GM04504 (cell line): ENCODE measurements at places on chromosomes 7 and 10.
A peak's percentile ranks its signal among the peaks of the same experiment; 100 is the strongest.

GRCh38 chr10:14219411-14219810 lies 111.3 kb downstream of the FRMD4A start:
- no peak for DNase-seq

DNA sequence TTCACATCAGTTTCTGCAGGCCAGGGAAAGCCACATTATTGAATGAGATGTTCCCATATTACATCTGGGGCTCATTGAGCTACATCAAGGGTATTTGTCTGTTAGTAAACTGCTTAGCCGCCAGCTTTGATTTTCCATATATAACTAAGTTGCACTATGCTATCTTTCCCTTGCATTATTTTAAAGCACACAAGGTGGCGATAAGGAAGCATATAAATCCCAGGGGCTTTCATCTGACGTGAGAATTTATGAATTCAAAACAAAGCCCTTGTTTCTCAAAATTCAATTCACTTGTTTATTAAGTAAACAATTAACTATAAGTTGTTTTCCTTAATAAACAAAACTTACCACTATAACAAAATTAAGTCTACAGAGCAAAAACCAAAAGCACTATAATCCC lies 334.1 kb upstream of the TPK1 start:
- no peak for DNase-seq

DNA sequence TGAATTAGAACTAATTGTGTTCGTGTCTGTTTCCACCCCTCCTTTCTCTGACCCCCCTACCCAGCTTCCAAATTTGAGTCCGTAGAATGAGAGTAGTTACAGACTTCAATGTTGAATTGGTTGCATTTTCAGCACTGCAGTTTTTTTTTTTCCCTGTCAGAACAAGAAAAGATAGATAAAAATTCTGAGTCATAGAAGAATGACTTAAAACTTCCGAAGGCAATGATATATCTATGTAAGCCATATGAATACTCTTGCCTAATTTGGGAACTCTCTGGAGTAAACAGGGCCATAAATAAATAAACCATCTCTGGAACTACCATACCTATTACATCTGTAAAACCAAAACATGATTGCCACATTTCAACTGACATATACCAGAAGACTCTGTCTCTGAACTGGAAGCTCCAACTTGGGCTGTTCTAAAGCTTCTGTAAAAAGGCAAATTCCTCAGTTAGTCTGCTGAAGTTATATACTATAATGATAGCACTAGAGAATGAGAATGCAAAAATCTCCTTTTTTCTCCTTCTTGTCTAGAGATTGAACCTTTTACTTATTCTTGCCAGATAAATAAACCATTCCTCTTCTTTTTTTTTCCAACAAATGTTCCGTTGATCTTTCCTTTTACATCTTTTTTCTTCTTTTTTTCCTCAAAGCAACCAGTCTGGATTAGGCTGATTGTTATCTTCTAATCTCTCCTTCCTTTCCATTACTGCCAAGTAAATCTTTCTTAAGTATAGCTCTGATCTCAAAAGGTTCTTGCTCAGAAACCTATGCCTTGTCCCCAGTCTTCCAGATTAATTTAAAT lies 23.5 kb downstream of the VCL start:
- DNase-seq, result peak; percentile 54

DNA sequence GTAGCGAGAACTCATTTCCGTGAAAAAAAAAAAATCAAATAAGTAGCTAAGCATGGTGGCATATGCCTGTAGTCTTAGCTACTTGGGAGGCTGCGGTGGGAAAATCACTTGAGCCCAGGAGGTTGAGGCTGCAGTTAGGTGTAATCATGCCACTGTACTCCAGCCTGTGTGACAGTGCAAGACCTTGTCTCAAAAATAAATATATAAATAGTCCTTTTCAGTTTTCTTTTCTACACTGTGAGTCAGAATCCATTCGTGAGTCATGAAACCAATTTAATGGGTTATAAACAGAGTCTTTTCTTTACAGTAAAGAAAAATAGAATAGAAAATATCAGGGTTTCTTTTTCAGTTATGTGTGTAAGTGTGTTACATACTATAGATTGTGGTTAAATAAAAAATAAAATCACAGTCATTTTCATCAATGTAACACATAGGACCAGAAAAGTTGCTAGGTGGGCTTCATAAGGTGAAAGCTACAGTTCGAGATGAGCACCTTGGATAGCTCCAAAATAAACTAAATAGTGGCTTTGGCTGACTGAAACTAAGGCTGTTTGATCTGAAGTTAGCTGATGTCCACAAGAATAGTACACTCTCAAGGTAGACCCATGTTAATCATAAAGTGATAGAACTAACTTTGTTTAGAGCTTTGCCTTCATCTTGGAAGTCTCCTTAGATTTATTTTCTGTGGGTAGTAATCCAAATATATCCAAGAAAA lies 781.1 kb downstream of the GATA3 start:
- DNase-seq, result no peak

- DNase-seq, result no peak
Observed at GRCh38 chr7:44081266-44081748, 1.0 kb downstream of the POLM start.

GRCh38 chr10:121526135-121526790 lies 72.0 kb downstream of the FGFR2 start:
- DNase-seq, result no peak

GRCh38 chr10:97483506-97483905 lies 14.7 kb downstream of the MMS19 start:
- DNase-seq, result no peak

GRCh38 chr10:84269162-84269561 lies 24.3 kb downstream of the RGR start:
- DNase-seq, result no peak

GRCh38 chr7:49639068-49639593 lies 134.3 kb upstream of the VWC2 start:
- DNase-seq, result no peak

- no peak for DNase-seq
Observed at GRCh38 chr10:78540355-78541076, 506.9 kb downstream of the RPS24 start.

DNA sequence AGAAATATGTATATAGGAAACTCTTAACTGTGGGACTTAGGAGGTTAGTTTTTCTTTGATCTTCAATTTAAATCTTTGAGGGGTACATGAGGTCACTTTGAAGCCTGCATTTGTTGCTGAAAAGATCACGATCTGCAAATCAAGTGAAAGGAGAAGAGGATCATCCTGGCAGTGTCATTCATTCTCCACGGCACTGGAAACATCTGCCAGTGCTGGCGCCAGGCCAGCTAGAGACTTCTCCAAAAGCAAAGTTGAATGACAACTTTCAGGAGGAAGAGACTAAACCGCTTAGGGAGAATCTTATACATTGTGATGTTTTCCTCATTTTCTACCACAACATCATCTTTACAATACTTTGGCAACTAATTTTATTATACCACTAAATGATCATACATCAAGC lies 42.5 kb downstream of the MRC1 start:
- DNase-seq, result no peak

- no peak for DNase-seq
Observed at GRCh38 chr10:115939101-115939854, 333.7 kb downstream of the GFRA1 start.

GRCh38 chr7:151114151-151115090 lies 28.1 kb downstream of the AGAP3 start:
- no peak for DNase-seq

DNA sequence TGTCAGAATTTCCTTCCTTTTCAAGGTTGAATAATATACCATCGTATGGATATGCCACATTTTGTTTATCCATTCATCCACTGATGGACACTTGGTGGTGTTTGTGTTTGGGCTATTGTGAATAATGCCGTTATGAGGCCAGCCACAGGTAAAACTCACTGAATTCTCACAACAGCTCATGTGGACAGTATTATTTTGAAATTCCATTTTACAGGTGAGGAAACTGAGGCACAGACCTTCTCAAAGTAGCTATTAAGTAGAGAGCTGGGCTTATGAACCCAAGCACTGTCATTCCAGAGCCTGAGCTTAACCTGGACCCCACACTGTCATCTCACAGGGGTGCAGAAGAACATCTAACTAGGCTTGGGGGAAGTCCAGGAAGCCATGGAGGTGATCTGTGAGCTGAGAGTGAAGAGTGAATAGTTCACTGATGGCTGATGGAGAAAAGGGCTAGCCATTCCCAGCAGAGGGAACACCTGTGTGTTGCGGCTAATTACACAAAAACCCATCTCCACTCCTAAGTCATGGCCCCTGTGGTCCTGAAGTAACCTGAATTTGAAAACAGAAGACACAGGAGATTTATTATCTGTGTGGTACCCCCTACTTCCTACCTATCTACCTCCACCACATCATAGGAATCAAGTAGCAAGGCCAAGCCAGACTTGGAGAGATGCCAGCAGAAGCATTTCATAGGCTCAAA lies 8.7 kb downstream of the INMT start:
- no peak for DNase-seq

DNA sequence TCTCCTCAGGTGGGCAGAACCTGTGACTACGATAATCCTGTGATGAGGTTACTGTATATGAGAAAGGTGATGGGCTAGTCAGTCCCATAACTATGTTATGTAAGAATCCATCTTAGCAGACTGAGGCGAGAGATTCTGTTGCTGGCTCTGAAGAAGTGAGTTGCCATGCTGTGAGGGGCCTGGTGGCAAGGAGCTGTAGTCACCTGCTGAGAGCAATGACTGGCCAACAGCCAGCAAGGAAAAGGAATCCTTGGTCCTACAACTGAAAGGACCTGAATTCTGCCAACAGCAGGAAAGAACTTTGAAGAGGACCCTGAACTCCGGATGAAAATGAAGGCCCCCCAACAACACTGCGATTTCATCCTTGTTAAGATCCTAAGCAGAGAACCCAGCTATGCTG lies 31.0 kb upstream of the DNAJB12 start:
- no peak for DNase-seq

DNA sequence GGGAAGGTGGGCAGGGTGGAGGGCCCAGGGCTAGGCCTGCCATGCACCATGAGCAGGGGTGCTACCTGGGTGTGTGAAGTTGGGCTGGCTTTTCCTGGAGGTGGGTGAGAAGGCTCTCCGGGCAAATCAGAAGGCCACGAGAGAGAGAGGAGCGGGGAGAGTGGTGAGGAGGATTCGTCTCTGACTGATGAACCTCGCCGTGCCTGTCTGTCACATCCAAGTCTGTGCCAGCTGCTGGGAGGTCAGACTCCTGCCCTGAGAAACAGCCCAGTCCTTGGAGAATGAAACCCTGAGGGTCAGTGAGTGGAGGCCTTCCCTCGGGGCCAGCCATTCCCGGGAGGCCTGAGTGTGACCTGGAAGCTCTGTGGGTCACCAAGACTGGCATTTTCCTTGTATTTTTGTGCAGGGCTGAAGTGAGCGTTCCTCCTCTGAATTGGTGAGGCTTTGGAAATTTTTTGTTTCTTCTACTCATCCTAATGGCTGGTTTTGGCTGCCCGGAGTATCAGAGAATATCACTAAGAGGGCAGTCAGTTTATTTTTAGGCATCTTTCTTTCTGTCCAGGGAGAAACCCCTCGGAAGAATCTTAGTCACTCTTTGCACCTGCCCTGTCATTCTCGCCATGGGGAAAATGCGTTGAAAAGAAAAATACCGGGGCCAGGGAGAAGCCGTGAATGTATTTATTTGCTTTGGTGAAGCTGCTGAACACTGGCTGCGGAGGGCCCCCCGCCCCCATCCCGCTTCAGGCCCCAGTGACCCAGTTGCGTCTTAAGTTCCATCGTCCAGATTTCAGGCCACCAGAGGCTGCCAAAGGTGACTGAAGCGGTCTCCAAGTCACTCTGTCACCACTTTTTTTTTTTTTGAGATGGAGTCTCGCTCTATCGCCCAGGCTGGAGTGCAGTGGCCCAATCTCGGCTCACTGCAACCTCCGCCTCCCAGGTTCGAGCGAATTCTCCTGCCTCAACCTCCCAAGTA lies 6.5 kb upstream of the AP5Z1 start:
- no peak for DNase-seq

DNA sequence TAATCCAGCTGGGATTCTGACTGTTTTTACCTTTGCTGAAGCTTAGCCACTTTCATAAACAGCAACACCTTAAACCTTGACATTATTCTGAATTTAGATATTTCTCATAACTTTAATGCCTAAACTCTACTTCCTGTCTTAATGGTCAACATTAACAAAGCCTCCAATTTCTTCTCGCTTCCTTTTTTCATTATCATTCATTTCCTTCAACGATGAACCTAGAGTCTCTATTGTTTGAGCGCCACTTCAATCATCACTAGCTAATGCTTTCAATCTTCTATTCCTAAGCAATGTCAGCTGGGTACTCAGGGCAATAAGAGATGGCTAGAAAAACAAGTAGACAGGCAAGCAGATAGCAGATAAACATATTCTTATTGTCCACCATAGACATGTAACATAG lies 96.6 kb upstream of the TMEM196 start:
- no peak for DNase-seq

- DNase-seq, result no peak
Observed at GRCh38 chr10:88386204-88386788, 196.8 kb downstream of the RNLS start.

DNA sequence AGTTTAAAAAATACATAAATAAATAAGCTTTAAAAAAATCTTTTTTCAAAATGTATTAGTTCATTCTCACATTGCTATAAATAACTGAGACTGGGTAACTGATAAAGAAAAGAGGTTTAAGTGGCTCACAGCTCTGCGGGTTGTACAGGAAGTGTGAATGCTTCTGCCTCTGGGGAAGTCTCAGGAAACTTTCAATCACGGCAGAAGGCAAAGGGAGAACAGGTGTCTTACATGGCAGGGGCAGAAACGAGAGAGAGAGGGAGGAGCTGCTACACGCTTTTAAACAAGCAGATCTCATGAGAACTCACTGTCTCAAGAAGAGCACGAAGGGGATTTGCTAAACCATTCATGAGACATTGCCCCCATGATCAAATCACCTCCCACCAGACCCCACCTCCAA lies 114.6 kb downstream of the DNAJC1 start:
- DNase-seq, result no peak

DNA sequence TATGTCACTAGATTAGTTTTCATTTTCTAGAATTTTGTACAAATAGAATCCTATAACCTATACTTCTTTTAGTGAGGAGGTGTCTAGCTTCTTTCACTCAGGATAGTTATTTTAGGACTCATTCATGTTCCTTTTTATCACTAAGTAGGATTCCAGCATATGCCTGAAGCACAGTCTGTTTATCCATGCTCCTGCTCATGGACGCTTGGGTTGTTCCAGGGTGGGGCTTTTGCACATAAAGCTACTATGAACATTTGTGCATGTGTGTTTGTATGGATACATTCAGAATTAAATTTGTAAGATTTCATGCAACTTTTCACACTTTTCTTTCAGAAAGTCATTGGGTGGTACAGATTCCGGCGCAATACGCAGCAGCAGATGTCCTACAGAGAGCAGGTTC lies 24.6 kb downstream of the ABRAXAS2 start:
- DNase-seq, result no peak

DNA sequence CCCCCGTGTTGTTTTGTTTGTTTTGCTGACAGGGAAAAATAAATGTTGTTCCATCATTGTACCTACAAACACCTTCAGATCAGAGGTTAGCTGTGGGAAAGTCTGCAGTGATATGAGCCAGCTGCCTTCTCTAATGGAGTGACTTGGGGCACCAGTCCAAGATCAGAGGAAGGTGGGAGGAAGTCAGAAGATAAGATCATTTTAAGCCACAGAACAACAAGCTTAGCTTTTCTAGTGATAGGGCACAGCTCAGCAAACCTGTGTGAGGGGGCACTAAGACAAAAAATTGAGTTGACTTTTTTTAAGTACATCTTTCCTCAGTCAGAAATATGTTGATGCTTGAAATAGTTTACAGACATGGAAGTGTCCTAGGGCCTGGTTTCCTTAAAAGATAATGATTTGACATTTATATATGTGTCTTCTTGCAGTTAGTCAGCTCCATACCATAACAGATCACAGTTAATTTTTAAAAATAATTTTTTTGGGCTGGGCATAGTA lies 240.3 kb upstream of the KAT6B start:
- DNase-seq, result no peak
